ENCODE measurements at places on chromosomes 7 and 10.

DNA sequence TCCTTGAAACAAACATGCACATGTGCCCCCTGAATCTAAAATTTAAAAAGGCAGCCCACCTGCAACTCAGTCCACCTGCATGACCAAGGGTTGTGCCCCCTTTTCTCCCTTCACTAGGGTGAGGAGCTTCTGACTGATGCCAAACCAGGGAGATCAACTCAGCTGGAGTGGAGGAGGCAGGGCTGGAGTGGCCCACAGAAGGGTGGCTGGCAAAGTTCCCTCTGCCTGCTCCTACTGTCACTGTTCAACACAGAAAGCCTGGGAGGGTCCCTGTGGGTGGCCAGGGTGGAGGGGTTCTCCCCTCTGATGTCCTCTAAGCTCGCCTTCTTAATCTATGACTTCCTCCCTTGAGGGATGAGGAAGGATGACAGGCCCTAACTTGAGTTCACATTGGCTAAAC lies 55.7 kb upstream of the ANTXRL start:
- DNase-seq: no peak

- no peak for DNase-seq
Measured at GRCh38 chr10:97483921-97484320, 14.3 kb downstream of the MMS19 start.

DNA sequence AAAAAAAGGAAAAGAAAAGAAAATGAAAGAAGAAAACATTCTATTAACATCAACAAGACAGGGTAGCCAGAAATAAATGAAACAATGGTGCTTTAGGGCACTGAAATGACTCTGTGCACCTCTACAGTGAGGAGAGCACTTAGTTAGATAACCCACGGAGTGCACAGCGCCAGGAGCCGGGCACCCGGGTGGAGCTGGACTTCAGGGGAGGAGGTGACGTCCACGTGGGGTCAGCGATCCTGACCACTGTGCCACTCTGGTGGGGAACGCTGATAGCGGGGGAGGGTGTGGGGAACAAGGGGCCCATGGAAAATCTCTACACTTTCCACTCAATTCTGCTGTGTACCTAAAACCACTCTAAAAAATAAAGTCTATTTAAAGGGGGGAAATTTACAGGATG lies 15.7 kb upstream of the CNPY1 start:
- DNase-seq: no peak

DNA sequence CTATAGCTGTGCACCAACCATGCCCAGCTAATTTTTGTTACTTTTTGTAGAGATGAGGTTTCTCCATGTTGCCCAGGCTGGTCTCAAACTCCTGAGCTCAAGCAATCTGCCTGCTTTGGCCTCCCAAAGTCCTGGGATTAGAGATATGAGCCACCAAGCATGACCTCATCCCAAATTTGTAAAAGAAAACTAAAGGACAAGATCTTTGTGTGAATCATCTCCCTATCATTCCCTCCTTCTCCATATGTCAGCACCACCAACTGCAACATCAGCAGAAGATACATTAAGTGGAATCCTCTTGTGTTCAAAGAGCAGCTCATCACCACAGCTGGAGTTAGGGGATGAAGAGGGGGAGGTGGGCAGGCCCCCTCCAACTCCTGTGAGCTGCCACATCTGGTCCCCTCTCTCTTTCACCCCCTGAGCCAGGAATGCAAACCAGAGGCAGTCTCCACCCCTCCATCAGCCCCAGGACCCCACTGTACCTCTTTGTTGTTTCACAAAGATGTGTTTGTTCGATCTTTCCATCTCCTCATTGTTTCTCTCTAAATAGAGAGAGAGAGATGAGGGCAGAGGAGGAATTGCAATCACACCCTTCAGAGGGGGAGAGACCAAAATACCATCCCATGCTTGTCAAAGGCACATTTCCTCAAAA lies 47.3 kb upstream of the PIP4K2A start:
- DNase-seq: no peak

- DNase-seq: no peak
Measured at GRCh38 chr10:94315975-94316464, 46.7 kb downstream of the NOC3L start.

- DNase-seq: no peak
Measured at GRCh38 chr10:103874730-103875129, 19.4 kb upstream of the SH3PXD2A start.

- DNase-seq: no peak
Measured at GRCh38 chr7:105748701-105749100, 127.7 kb downstream of the ATXN7L1 start.

Data from Karpas-422 (cell line).